ENCODE measurements at places on chromosomes 7 and 10. TPM values are rescaled to one million over a fixed set of nuclear protein-coding genes. Genes with fewer than 3 reads are reported as not detected.

GRCh38 chr7:139783647-139784385, 6.0 kb upstream of the HIPK2 start:
- no peak for DNase-seq

DNA sequence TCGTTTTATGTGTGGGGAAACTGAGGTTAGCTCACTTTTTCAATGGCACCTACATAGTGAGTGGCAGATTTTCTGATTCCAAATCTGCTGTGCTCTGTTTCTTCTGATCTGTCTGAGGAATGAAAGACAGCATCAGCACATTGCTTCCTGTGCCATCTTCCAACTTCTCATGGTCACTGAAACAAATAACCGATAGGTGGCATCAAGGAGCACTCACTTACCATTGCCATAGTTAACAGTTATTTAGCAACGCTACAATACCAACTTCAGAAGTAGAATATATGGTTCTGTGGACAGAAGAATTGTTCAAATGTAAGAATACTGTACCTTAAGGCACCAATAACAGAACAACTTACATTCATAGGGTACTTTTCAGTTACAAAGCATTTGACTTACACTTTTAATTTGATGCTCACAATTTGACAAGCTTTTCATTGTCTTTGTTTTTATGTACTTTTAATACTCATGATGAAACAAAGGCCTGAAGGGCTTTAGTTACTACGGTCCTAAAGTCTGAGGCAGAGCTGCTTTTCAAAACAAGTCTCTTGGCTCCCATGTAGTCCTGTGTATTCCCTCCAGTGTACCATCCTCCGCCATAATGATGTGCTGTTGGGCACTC, 228.9 kb upstream of the TCF7L2 start:
- DNase-seq, result peak; percentile 59

DNA sequence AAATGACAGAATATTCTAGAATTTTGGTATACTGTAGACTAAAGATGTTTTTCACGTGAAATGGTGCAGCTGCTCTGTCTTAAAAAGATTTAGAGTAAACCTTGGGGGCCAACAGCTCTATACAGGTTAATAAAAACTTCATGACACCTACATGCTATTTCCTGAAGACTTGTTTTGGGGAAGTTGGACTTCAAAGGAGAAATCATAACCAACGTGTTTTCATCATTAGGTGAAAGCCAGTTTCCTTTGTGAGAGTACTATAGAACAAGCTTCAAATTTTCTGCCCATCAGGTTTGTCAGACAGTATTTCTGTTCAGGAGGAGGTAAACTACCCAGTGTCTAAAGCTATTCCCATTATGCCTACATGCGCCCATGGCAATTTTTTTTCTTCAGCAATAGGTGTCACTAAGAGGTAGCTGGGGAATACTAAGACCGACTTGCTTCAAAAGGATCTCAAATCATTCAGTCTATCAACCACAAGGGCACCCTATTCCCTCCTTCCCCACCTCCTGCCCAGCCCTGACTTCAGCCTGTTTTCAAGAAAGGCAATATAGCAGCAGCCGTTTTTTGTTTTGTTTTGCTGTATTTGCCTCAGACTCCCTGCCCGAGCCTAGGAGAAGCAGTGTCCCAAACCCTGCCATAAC, 237.3 kb upstream of the SP8 start:
- no peak for DNase-seq

DNA sequence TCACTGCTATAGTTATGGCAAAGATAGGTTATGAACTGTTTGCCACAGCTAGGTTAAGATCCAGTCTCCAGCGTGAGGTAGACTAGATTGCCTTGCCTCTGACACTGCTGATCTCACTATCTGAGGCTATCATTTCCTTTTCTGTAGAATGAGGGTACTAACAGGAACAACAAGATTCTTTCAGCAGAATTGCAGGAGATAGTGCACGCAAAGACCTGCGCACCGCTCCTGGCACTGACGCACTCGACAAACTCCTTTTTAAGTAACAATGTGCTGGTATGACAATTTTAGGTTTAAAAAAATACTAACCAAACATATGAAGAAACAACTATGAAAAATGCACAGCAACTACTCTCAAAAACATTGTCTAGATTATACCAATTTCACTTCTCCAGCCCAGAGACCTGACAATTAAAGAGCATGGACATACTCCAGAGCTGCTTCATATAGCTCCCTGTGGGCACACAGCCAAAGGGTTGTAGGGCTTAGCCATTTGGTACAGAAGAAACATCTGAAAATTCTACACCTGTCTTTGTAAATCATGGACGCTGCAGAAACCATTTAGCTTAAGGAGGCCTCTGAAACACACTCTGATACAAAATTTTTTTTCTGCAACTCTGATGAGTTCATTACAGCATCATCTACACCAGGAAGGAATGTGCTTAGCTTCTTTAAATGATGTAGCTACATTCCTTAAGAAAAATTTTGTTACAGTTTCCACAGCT, 7.8 kb downstream of the ADAM12 start:
- no peak for DNase-seq

- peak; percentile 21 for DNase-seq
Observed at GRCh38 chr10:116490028-116490662, 55.6 kb upstream of the PNLIP start.

GRCh38 chr7:22662036-22662435, 65.0 kb upstream of the IL6 start:
- peak; percentile 43 for DNase-seq

The MMD2 gene
- not detected for total RNA-seq

The TLL2 gene
- under 0.01 TPM for total RNA-seq

The PALD1 gene
- 177 TPM for total RNA-seq

The C10orf105 gene
- not detected for total RNA-seq

Measured in dermis microvascular lymphatic vessel endothelial cell (primary cell).